ENCODE measurements at places on chromosomes 1 and 21. TPM values are rescaled to one million over a fixed set of nuclear protein-coding genes. Genes with fewer than 3 reads are reported as not detected.
A peak's percentile ranks its signal among the peaks of the same experiment; 100 is the strongest.

GRCh38 chr1:37069406-37069805 lies 35.1 kb upstream of the GRIK3 start:
- H3K4me1 ChIP-seq, result no peaks in the 10 kb centered on the region
- no peak overlapping the region for H3K27ac ChIP-seq
- H3K36me3 ChIP-seq, result no peaks in the 10 kb centered on the region
- H3K4me3 ChIP-seq, result no peak overlapping the region
- H3K27me3 ChIP-seq, result no peaks in the 10 kb centered on the region

- no peaks in the 10 kb centered on the region for H3K36me3 ChIP-seq
- DNase-seq, result no peak
- no peak overlapping the region for H3K4me3 ChIP-seq
- H3K27me3 ChIP-seq, result peaks cover 4% of the 10 kb centered on the region
- no peak overlapping the region for H3K27ac ChIP-seq
Measured at GRCh38 chr1:29478151-29478791, 241.9 kb downstream of the PTPRU start.

GRCh38 chr1:114289306-114289705 lies 135.6 kb upstream of the SYT6 start:
- H3K36me3 ChIP-seq, result no peaks in the 10 kb centered on the region
- DNase-seq, result no peak
- H3K4me1 ChIP-seq, result peaks cover 3% of the 10 kb centered on the region
- H3K27ac ChIP-seq, result no peak overlapping the region

- H3K4me3 ChIP-seq, result no peak overlapping the region
- no peaks in the 10 kb centered on the region for H3K27me3 ChIP-seq
- H3K36me3 ChIP-seq, result no peaks in the 10 kb centered on the region
Measured at GRCh38 chr1:147515045-147515869, 26.0 kb upstream of the BCL9 start.

DNA sequence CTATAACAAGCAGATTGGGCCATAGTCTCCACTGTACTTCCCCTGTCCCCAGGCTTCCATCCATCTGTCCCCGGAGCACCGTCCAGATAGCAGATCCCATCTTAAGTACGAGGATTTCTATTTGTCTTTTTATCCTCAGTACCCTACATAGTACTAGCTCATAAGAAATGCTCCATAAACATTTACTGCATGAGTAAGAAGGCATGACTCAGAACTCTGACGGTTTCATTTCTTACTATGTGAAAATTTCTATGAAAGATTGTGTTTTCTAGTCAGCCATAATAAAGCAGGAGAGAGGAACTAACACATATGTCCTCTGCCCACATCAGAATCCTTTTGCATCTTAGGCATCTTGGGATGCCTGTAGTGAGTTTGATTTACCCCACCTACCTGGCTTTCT lies 49.5 kb downstream of the CHD1L start:
- no peak overlapping the region for H3K4me3 ChIP-seq
- no peaks in the 10 kb centered on the region for H3K4me1 ChIP-seq
- peaks cover 97% of the 10 kb centered on the region for H3K36me3 ChIP-seq
- H3K27me3 ChIP-seq, result no peaks in the 10 kb centered on the region

- H3K36me3 ChIP-seq, result no peaks in the 10 kb centered on the region
- peak overlapping the region; percentile 48 for H3K4me3 ChIP-seq
- H3K27me3 ChIP-seq, result no peaks in the 10 kb centered on the region
Measured at GRCh38 chr1:40385437-40386358, 12.2 kb downstream of the SMAP2 start.

- no peaks in the 10 kb centered on the region for H3K27me3 ChIP-seq
- H3K36me3 ChIP-seq, result no peaks in the 10 kb centered on the region
Measured at GRCh38 chr1:44014365-44015104, 16.7 kb downstream of the SLC6A9 start.

- H3K4me1 ChIP-seq, result no peaks in the 10 kb centered on the region
- peaks cover 58% of the 10 kb centered on the region for H3K36me3 ChIP-seq
- H3K4me3 ChIP-seq, result no peak overlapping the region
- no peak overlapping the region for H3K27ac ChIP-seq
Measured at GRCh38 chr1:230251644-230252191, 174.4 kb downstream of the PGBD5 start.

- H3K36me3 ChIP-seq, result no peaks in the 10 kb centered on the region
- DNase-seq, result no peak
- H3K27ac ChIP-seq, result no peak overlapping the region
- no peak overlapping the region for H3K4me3 ChIP-seq
- H3K27me3 ChIP-seq, result no peaks in the 10 kb centered on the region
Measured at GRCh38 chr1:2135441-2135841, 59.1 kb downstream of the FAAP20 start.

- no peak overlapping the region for H3K27ac ChIP-seq
- no peaks in the 10 kb centered on the region for H3K27me3 ChIP-seq
- H3K4me3 ChIP-seq, result no peak overlapping the region
Measured at GRCh38 chr1:3924186-3924824, 24.2 kb upstream of the C1orf174 start.

DNA sequence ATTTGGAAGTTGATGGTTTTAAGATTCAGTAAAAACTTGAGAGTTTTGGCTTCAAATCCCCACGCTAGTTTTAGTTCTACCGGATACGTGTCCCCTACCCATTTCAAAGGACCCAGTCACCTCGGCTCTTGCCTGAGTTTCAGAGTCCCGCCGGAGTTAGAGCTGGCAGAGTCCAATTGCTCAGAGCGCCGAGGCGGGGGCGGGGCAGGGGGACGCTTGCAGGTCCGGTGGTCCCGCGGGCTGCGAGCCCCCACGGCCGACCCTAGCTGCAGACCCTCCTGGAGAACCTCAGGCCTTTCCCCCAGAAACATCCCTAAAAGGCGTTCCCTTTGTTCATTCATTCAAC lies 765 bp upstream of the VPS45 start:
- no peaks in the 10 kb centered on the region for H3K27me3 ChIP-seq
- peak overlapping the region; percentile 72 for H3K4me3 ChIP-seq
- DNase-seq, result peak; percentile 22
- peaks cover 8% of the 10 kb centered on the region for H3K4me1 ChIP-seq
- peak overlapping the region; percentile 63 for H3K27ac ChIP-seq

DNA sequence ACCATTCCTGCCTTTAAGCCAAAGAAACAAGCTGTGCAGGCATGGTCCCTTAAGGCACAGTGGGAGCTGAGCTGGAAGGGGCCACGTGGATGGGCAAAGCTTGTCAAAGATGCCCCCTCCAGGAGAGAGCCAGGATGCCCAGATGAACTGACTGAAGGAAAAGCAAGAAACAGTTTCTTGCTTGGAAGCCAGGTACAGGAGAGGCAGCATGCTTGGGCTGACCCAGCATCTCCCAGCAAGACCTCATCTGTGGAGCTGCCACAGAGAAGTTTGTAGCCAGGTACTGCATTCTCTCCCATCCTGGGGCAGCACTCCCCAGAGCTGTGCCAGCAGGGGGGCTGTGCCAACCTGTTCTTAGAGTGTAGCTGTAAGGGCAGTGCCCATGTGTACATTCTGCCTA lies 1.3 kb upstream of the SLC50A1 start:
- no peak for DNase-seq
- peak overlapping the region; percentile 99 for H3K27ac ChIP-seq
- H3K4me1 ChIP-seq, result peaks cover 27% of the 10 kb centered on the region
- H3K4me3 ChIP-seq, result no peak overlapping the region
- peaks cover 24% of the 10 kb centered on the region for H3K36me3 ChIP-seq

GRCh38 chr1:3399732-3400131 lies 54.7 kb upstream of the ARHGEF16 start:
- H3K4me1 ChIP-seq, result no peaks in the 10 kb centered on the region
- DNase-seq, result no peak
- no peak overlapping the region for H3K4me3 ChIP-seq

GRCh38 chr1:98384461-98385141 lies 276.9 kb upstream of the SNX7 start:
- no peaks in the 10 kb centered on the region for H3K27me3 ChIP-seq
- no peaks in the 10 kb centered on the region for H3K36me3 ChIP-seq
- H3K4me3 ChIP-seq, result no peak overlapping the region
- no peak for DNase-seq
- H3K27ac ChIP-seq, result no peak overlapping the region

- no peaks in the 10 kb centered on the region for H3K36me3 ChIP-seq
- no peak for DNase-seq
- no peak overlapping the region for H3K27ac ChIP-seq
- no peak overlapping the region for H3K4me3 ChIP-seq
Measured at GRCh38 chr1:168775366-168775765, 46.4 kb upstream of the DPT start.

- DNase-seq, result no peak
- H3K4me1 ChIP-seq, result no peaks in the 10 kb centered on the region
- peaks cover 4% of the 10 kb centered on the region for H3K27me3 ChIP-seq
- no peaks in the 10 kb centered on the region for H3K36me3 ChIP-seq
- H3K27ac ChIP-seq, result no peak overlapping the region
Measured at GRCh38 chr1:162868972-162869371, 8.0 kb upstream of the CCDC190 start.

- H3K4me3 ChIP-seq, result no peak overlapping the region
- no peaks in the 10 kb centered on the region for H3K36me3 ChIP-seq
- H3K4me1 ChIP-seq, result no peaks in the 10 kb centered on the region
- no peak overlapping the region for H3K27ac ChIP-seq
- H3K27me3 ChIP-seq, result no peaks in the 10 kb centered on the region
Measured at GRCh38 chr1:87495147-87495546, 166.5 kb downstream of the LMO4 start.

- H3K27ac ChIP-seq, result no peak overlapping the region
- H3K4me3 ChIP-seq, result no peak overlapping the region
- H3K27me3 ChIP-seq, result no peaks in the 10 kb centered on the region
- peaks cover 8% of the 10 kb centered on the region for H3K4me1 ChIP-seq
- H3K36me3 ChIP-seq, result no peaks in the 10 kb centered on the region
- DNase-seq, result no peak
Measured at GRCh38 chr1:182608845-182609610, 4.8 kb upstream of the RGS16 start.

GRCh38 chr1:103509250-103509649 lies 16.2 kb upstream of the RNPC3 start:
- H3K27me3 ChIP-seq, result no peaks in the 10 kb centered on the region
- DNase-seq, result no peak
- H3K4me3 ChIP-seq, result no peak overlapping the region
- H3K4me1 ChIP-seq, result no peaks in the 10 kb centered on the region

GRCh38 chr1:154407198-154408091 lies 2.3 kb downstream of the IL6R start:
- peak overlapping the region; percentile 72 for H3K4me3 ChIP-seq
- H3K27me3 ChIP-seq, result no peaks in the 10 kb centered on the region
- no peaks in the 10 kb centered on the region for H3K36me3 ChIP-seq
- H3K4me1 ChIP-seq, result peaks cover 63% of the 10 kb centered on the region

DNA sequence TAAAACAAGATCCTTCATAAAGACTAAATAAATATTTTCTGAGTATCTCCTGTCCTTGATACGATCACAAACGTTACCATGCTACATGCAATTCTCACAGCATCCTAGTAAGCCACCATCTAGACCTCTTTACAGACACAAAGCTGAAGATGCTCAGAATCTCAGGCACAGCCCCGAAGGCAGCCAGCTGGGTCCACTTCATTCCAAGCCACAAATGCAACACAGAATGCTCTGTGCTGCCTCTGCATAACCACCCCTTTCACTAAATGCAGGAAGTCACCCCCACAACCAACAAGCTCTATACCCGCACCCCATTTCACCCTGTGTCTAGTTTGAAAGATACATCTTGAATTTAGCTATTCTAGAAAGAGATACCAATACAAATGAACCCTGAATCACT lies 12.9 kb downstream of the RCAN1 start:
- no peak overlapping the region for H3K27ac ChIP-seq
- no peaks in the 10 kb centered on the region for H3K4me1 ChIP-seq
- H3K36me3 ChIP-seq, result no peaks in the 10 kb centered on the region
- no peaks in the 10 kb centered on the region for H3K27me3 ChIP-seq
- no peak overlapping the region for H3K4me3 ChIP-seq
- no peak for DNase-seq

GRCh38 chr1:52571783-52572182 lies 18.9 kb upstream of the TUT4 start:
- DNase-seq, result no peak
- H3K36me3 ChIP-seq, result no peaks in the 10 kb centered on the region
- no peaks in the 10 kb centered on the region for H3K27me3 ChIP-seq
- no peak overlapping the region for H3K4me3 ChIP-seq
- peaks cover 5% of the 10 kb centered on the region for H3K4me1 ChIP-seq

DNA sequence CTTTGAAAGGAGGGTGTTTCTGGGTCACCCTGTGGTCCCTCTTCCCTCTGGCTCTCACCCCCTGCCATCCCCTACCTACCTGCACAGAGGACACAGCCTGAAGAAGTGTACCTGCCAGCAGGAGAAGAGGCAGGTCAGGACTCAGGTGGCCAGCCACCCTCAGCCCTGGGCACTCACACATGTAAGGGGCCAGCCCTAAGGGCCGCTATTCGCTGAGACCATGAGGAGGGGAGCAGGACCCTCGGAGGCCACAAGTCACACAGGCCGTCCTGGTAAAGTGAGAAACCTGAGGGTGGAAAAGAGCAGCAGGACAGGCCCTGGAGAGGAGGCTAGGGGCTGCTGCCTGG lies 1.2 kb downstream of the ZNF692 start:
- H3K4me1 ChIP-seq, result peaks cover 39% of the 10 kb centered on the region
- peak overlapping the region; percentile 81 for H3K27ac ChIP-seq
- H3K36me3 ChIP-seq, result no peaks in the 10 kb centered on the region
- H3K4me3 ChIP-seq, result peak overlapping the region; percentile 69

GRCh38 chr21:46100426-46100825 lies 2.5 kb downstream of the COL6A2 start:
- DNase-seq, result no peak
- no peak overlapping the region for H3K4me3 ChIP-seq
- no peaks in the 10 kb centered on the region for H3K36me3 ChIP-seq
- H3K4me1 ChIP-seq, result no peaks in the 10 kb centered on the region

GRCh38 chr1:168654198-168654915 lies 74.6 kb downstream of the DPT start:
- H3K27ac ChIP-seq, result no peak overlapping the region
- H3K4me1 ChIP-seq, result no peaks in the 10 kb centered on the region
- no peaks in the 10 kb centered on the region for H3K36me3 ChIP-seq
- no peaks in the 10 kb centered on the region for H3K27me3 ChIP-seq
- H3K4me3 ChIP-seq, result no peak overlapping the region
- no peak for DNase-seq

- H3K27ac ChIP-seq, result no peak overlapping the region
- H3K4me3 ChIP-seq, result no peak overlapping the region
- H3K36me3 ChIP-seq, result no peaks in the 10 kb centered on the region
Measured at GRCh38 chr1:115330480-115331013, 7.5 kb downstream of the NGF start.

GRCh38 chr1:109201123-109201703 lies 12.5 kb upstream of the SARS1 start:
- peaks cover 12% of the 10 kb centered on the region for H3K4me1 ChIP-seq
- H3K36me3 ChIP-seq, result no peaks in the 10 kb centered on the region
- H3K4me3 ChIP-seq, result no peak overlapping the region
- no peak for DNase-seq

- no peak for DNase-seq
- peaks cover 13% of the 10 kb centered on the region for H3K36me3 ChIP-seq
- H3K27ac ChIP-seq, result no peak overlapping the region
- H3K4me3 ChIP-seq, result no peak overlapping the region
Measured at GRCh38 chr1:153849487-153850185, 73.1 kb downstream of the GATAD2B start.

ALG6 gene
- 17.8 TPM for total RNA-seq

S100A16 gene
- total RNA-seq, result not detected

UBR4 gene
- 174 TPM for total RNA-seq

APCS gene
- total RNA-seq, result not detected

SLC35F3 gene
- 15.2 TPM for total RNA-seq

F3 gene
- not detected for total RNA-seq

TFAP2E gene
- total RNA-seq, result 1.3 TPM

ADAMTS1 gene
- total RNA-seq, result 7.6 TPM

NTMT2 gene
- not detected for total RNA-seq

MTHFR gene
- 26.4 TPM for total RNA-seq

CD1C gene
- total RNA-seq, result 2.1 TPM

Measured in naive thymus-derived CD4-positive, alpha-beta T cell (primary cell).